ENCODE measurements at places on chromosomes 4 and X.

GRCh38 chr4:5881340-5881739 lies 11.5 kb downstream of the CRMP1 start:
- DNase-seq: no peak

GRCh38 chr4:183765251-183765911 lies 106.3 kb downstream of the TRAPPC11 start:
- no peak for DNase-seq

- no peak for DNase-seq
These were observed 18.1 kb downstream of the FGFRL1 start for GRCh38 chr4:1029529-1029928.

- DNase-seq: no peak
These were observed 16.0 kb downstream of the KLKB1 start for GRCh38 chr4:186243331-186243730.

DNA sequence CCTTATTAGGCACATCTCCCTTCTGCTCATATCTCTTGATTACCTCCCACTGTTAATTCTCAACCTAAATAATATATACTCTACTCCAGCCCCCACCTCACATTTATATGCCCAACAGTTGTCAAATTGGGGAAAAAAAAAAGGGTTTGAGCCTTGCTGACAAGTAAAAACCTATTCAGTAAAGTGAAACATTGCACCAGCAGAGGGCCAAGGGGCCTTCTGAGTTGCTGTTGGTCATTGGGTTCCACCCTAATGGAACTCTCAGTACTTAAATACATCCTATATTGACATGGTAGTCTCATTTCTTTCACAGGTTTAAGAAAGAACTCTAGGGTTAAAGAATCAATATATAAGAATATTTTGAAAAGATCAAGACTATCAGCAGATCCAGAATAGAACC lies 362.2 kb downstream of the SMARCA1 start:
- DNase-seq: no peak

- DNase-seq: no peak
These were observed 143.7 kb downstream of the NEXMIF start for GRCh38 chrX:74781507-74782034.

- no peak for DNase-seq
These were observed 201.9 kb upstream of the AGTR2 start for GRCh38 chrX:115968436-115969252.

DNA sequence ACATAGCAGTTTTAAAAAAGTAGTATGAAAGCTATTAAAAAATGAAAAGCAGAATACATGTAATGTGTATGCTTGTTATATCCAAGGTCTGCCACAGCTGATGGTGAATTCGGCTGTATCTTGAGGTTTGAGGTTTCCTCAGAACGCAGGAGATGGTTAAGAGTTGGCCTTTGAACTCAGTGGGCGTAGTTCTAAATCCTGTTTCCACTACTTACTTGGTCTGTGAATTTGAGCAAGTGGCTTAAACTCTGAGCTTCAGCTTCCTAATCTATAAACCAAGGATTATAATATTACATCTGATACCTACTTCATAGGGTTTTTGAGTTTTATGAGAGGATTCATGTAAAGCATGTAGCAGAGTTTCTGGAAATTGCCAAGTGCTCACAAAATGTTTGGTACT lies 125.2 kb downstream of the STIM2 start:
- peak; percentile 64 for DNase-seq

DNA sequence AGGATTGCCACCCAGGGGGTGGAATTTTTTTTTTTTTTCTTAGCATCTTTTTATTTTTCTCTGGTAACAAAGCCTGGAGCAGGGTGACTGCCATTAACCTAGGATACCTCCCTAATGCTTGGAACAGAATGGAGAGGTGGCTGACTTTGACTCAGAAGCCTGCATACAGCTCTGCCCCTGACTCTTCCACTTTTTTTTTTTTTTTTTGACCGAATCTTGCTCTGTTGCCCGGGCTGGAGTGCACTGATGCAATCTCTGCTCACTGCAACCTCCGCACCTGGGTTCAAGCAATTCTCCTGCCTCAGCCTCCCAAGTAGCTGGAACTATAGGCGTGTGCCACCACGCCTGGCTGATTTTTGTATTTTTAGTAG lies 341 bp upstream of the SLC2A9 start:
- DNase-seq: no peak

DNA sequence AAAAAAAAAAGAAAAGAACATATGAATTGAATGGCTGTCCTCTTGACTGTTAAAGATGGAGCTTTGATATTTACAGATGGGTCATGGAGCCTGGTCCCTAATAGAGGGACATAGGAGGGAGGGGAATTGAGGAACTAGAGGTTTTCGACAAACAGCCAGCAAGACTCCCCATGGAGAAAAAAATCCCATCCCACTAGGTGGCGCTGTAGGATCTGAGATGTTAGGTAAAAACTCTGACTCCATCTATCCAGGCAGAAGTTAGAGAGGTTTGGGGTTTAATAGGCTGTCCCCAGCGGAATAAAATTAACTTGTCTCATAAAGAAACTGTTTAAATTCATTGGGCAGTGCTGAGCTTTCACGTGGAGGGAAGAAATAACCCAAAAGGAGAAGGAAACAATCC lies 45.9 kb downstream of the HMGB2 start:
- DNase-seq: peak; percentile 64

- no peak for DNase-seq
These were observed 330.2 kb downstream of the HS3ST1 start for GRCh38 chr4:11098461-11098860.

GRCh38 chrX:151180400-151180799 lies 4.0 kb downstream of the GPR50 start:
- no peak for DNase-seq

- no peak for DNase-seq
These were observed 379.4 kb downstream of the FBXW7 start for GRCh38 chr4:152156442-152156841.

GRCh38 chrX:110286106-110286505 lies 31.8 kb downstream of the AMMECR1 start:
- DNase-seq: no peak

DNA sequence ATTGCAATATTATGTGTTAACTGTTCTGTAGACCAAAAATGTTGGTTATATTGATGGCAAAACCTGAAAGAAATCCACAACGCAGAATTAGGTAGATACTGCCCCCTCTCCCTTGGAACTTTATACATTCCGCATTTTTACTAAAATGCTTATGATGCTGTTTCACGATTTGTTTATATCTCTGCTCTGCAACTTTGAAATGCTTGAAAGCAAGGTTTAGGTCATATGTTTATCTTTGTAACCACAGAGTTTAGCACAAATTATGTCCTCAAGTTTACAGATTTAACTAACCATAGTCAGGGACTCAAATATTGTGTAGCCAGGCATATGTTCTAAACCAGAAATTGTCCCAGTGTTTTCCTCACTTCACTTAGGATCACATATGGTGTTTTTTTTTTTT lies 66.1 kb upstream of the H2AZ1 start:
- DNase-seq: no peak

GRCh38 chr4:43471950-43472349 lies 579.4 kb downstream of the GRXCR1 start:
- no peak for DNase-seq

All from CD4-positive, alpha-beta T cell treated with Interleukin-12 subunit alpha and Interleukin-12 subunit beta, for 1 hour (primary cell).